ENCODE measurements at places on chromosomes 1 and 21. TPM values are rescaled to one million over a fixed set of nuclear protein-coding genes. Genes with fewer than 3 reads are reported as not detected.

The TNFRSF9 gene
- total RNA-seq = under 0.01 TPM

The PADI3 gene
- under 0.01 TPM for total RNA-seq

The PLA2G2F gene
- not detected for total RNA-seq

DNA sequence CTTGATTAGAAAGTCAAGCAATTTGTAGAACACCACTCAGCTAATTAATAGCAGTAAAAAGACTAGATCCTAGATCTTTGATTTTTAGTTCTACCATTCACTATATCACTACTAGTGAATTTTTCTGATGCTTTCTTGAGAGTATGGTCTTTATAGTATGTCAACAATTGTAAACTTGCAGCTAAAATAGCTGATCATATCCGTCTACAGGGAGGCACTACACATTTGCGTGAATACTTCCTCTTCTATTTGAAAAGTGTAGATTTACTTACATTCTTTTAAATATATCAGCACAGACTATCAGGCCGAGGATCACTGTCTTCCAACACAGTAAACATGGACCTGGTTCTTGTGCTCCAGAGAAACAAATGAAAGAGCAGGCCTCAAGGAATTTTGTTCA lies 18.6 kb upstream of the PTPRC start:
- DNase-seq = no peak

DNA sequence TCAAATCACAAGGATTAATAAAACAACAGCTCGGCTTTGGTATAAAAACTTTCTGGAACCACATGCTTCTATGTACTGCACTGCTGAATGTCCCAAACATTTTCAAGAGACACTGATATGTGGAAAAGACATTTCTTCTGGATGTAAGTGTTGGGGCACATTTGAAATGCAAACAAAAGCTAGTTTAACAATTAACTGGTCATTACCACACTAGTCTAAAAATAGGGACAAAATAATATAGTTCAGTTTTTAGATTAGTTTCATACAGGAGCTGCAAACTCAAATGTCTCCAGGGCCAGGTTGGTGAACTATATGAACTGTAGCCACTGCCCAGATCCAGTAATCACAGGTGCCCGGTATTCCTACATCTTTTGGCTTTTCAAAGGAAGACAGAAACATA lies 3.2 kb downstream of the IL23R start:
- no peak for DNase-seq

DNA sequence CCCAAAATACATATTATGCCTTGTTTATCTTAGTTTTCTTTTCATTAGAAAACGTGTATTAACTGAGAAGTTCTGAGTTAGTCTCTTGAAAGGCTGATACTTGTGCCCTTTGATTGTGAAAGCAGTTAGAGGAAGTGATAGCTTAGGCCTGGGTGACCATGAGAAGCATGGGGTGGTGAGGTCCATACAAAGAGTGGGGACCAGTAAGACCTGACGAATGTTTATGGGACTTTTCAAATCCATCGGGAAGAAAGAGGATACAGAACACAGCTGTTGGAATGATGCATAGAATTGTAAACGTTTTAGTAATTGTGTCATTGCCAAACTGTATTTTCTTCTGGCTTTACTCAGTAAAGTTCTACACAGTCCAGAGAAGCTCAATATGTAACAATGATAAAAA lies 259.8 kb downstream of the LMO4 start:
- DNase-seq = no peak

DNA sequence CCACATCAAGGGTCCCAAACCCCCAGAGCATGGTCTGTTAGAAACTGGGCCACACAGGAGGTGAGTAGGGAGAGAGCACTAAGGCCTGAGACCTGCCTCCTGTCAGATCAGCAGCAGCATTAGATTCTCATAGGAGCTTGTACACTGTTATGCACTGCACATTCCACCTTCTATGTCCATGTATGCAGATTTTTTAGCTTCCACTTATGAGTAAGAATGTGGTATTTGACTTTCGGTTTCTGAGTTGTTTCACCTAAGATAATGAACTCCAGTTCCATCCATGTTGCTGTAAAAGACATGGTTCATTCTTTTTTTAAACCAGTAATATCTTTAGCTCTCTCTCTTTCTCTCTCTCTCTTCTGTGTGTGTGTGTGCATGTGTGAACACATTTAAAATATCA lies 663 bp upstream of the GBP6 start:
- DNase-seq = no peak

- DNase-seq = no peak
Measured at GRCh38 chr1:183206538-183207122, 20.6 kb downstream of the LAMC2 start.

GRCh38 chr1:110639724-110640386 lies 33.7 kb upstream of the KCNA2 start:
- DNase-seq = no peak

Data from lung microvascular endothelial cell (primary cell).